Lung (tissue), 17 donors: ENCODE measurements at places on chromosomes 5 and 9.

- H3K4me3 ChIP-seq = no peak overlapping the region
- no peak overlapping the region for H3K27ac ChIP-seq
- no peak for DNase-seq
- no peaks in the 10 kb centered on the region for H3K27me3 ChIP-seq
- H3K36me3 ChIP-seq = no peaks in the 10 kb centered on the region
Observed at GRCh38 chr5:122236270-122237040, 75.6 kb upstream of the SNCAIP start.

DNA sequence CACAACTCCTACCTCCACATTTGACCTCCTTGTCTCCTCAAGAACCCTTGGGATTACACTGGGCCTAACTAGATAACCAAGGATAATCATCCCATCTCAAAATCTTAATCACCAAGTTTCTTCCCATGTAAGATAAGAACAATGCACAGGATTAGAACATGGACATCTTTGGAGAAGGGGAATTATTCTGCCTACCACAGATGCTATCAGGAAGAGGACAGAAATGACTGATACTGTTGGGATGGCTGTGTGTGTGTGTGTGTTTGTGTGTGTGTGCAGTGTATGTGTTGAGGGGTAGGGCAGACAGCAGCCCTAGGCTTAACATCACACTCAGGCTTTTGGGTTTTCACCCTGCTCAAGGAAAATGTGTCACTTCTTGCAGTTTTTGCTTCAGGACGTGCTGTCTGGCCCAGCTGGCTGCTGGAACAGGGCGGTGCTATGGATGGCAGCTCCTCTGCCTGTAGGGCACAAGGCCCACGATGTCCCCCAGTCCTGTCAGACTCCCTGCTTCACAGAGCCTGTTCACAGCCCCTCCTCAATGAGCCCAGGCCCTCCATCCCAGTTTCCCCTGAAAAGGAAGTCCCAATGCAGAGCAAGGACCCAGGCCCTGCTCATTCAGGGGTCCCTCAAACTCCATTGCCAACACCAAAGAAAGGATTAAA is 7.7 kb downstream of the CA9 start:
- H3K4me3 ChIP-seq = no peak overlapping the region
- no peak overlapping the region for H3K27ac ChIP-seq
- H3K27me3 ChIP-seq = no peaks in the 10 kb centered on the region
- DNase-seq = no peak
- peaks cover 8% of the 10 kb centered on the region for H3K36me3 ChIP-seq
- no peaks in the 10 kb centered on the region for H3K4me1 ChIP-seq

- H3K27me3 ChIP-seq = no peaks in the 10 kb centered on the region
- no peaks in the 10 kb centered on the region for H3K4me1 ChIP-seq
- DNase-seq = no peak
Observed at GRCh38 chr5:121239951-121240350, 611.7 kb upstream of the FTMT start.

DNA sequence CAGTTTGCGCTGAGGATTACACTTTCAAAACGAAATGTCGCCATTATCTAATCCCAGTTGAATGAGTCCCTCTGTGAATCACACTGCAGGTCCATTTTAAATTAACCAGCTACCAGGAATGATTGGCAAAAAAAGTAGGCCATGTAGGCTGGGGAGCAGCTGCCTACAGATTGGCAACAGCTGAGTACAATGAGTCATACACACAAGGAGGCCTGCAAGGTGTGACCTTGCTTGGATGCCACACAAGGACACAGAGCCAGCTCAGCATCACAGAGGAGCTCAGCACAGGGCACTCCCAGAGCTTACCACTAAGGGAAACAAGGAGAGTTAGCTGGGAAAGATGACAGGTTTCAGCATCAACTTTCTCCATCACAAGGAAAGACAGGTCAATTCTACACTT is 12.9 kb downstream of the HAVCR1 start:
- H3K27ac ChIP-seq = no peak overlapping the region
- H3K36me3 ChIP-seq = no peaks in the 10 kb centered on the region
- DNase-seq = no peak
- no peaks in the 10 kb centered on the region for H3K27me3 ChIP-seq
- no peaks in the 10 kb centered on the region for H3K4me1 ChIP-seq

- H3K27me3 ChIP-seq = no peaks in the 10 kb centered on the region
- DNase-seq = no peak
- H3K4me3 ChIP-seq = no peak overlapping the region
Observed at GRCh38 chr5:150631326-150631701, 9.1 kb upstream of the SYNPO start.
